LNCaP clone FGC (cell line): ENCODE measurements at places on chromosomes 12 and 14.

DNA sequence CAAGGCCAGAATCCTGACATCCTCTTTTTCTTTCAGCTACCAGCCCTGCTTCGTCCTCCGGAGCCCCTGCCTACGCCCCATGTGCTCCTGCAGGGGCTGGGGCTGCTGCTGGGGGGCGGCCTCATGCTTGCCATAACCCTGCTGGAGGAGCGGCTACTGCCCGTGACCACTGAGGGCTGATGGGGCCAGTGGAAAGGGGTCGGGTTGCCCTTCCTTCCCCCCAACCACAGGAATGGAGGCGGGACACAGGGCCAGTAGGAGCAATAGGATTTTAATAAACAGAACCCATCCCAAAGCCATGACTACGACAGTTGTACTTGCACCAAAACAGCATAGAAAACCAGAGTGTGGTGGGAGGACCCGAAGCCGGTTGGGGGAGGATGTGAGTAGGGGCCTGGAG, 7.7 kb downstream of the SLC39A5 start:
- no peak for DNase-seq

DNA sequence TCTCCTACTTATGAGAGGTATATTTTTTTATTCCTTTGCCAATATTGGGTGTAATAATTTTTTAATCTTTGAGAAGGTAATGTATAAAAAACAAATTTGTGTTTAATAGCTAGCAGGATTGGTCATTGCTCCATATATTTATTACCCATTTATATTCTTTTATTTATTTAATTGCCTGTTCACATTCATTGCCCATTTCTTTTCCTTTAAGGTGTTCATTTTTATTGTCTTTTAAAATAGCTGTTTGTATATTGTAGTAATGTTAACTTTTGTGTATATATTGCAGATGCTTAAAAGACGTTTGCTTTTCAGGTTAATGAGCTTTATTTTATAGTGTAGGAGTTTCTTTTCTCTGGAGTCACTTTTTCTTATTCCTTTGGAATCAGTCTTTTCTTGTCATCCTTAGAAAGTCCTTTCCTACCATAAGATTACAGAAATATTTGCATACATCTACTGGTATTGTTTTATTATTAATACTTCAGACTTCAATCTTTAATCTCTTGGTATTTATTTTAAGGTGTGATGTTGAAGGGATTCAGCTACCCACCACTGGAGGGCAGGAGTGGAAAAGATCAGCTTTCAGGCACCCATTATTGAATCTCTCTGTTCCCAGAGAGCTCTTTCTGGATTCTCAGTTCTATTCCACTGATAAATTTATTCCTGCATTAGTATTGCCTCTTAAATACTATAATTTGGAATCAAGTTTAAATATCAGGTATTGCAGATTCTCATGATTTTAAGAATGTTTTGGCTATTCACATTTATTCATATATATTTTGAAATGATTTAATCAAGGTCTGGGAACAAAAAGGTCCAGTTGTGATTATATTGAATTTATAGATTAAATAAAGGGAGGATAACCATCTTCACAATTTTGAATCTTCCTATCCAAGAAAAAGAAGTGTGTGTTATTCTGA, 17.3 kb downstream of the PPM1A start:
- DNase-seq: no peak

- no peak for DNase-seq
Observed at GRCh38 chr14:103346286-103346685, 12.2 kb downstream of the EIF5 start.

DNA sequence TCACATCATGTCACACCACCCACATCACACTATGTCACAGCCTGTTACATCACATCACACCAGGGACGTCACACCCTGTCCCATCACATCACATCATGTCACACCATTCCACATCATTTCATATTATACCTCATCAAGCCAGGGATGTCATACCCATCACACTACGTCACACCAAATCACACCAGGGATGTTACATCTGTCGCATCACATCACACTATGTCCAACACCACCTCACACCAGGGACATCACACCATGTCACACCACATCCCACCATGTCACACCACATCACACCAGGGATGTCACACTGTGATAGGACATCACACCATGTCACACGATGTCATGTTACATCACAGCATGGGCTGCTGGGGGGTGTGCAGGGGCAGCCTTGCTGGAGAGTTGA, 110.6 kb downstream of the TMEM121 start:
- DNase-seq: no peak

DNA sequence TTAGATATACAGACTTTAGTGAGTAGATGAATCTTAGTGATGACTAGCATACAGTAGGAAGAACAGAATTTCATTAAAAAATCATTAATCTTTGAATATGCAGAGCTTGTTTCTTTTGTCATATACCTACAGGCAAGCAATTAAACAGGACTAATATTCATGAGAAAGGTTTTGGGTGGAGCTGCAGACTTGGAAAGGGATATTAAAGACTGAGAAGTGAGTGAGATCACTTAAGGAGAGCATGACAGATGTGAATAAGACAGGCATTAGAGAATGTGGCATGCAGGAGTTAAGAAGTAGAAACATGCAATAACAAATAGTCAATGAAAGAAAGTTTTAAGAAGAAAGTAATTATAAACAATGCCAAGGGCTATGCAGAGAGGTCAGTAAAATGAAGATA, 187.7 kb downstream of the TMTC3 start:
- DNase-seq: no peak
